ACHN (cell line): ENCODE measurements at places on chromosomes 12 and 14.

GRCh38 chr12:113114447-113115178 is 20.9 kb downstream of the RASAL1 start:
- no peak for DNase-seq

- DNase-seq = no peak
Measured at GRCh38 chr12:85630851-85631250, 205.4 kb downstream of the RASSF9 start.

DNA sequence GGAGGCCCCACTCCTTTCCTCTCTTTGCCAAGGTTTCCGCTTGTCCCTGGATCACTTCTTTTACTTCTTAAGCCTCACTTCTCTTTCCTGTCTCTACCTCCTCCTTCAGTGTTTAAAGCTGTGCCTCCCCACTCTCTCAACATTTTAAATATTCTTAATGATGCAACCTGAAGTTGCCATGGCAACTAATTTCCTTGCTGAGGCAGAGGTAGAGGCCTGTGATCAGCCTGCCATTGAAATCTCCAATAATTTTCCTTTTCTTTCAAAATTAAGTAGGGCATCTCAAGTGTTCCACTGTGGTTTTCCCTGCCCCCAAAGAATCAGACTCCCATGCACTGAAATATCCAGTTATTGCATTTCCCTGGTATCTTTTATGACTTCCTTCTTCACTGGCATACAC is 108.6 kb upstream of the VRK1 start:
- no peak for DNase-seq

DNA sequence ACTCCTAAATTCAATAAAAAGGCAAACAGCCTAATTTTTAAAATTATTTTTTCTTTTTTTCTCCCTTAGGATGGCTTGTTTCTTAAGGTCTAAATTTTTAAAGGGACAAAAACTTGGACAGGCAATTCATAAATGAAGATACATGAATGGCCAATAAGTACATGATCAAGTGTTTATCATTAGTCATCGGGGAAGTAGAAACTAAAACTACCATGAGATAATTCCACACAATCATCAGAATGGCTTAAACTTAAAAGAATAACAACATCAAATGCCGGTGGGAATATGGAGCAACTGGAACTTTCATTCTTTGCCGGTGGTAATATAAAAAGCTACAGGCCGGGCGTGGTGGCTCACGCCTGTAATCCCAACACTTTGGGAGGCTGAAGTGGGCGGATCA is 29.1 kb downstream of the MOK start:
- DNase-seq = no peak

DNA sequence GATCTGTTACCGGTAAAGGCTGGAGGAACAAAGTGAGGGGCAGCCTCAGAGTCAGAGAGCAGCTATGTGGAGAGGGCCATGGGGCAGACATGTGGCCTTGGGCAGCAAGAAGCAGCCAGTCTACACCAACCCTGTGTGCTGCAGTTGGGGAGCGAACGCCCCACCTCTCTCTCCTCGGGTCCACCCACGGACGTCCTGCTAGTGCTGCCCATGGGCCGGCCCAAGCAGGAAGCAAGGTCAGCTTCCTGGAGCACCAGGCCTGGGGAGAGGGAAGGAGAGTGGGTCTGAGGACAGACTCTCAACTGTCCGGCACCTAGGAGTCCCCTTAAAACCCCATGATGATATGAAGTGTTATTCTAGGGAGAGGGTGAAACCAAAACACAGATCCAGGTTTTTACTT is 254.8 kb upstream of the FKBP4 start:
- no peak for DNase-seq

GRCh38 chr14:95659990-95660385 is 26.2 kb upstream of the TCL1B start:
- no peak for DNase-seq

GRCh38 chr14:73744175-73744867 is 30.1 kb upstream of the PNMA1 start:
- DNase-seq = no peak

- DNase-seq = no peak
Measured at GRCh38 chr14:70350078-70350477, 9.4 kb downstream of the COX16 start.

GRCh38 chr12:4555804-4556203 is 6.2 kb upstream of the DYRK4 start:
- no peak for DNase-seq

GRCh38 chr14:30940886-30941285 is 66.5 kb downstream of the COCH start:
- no peak for DNase-seq

DNA sequence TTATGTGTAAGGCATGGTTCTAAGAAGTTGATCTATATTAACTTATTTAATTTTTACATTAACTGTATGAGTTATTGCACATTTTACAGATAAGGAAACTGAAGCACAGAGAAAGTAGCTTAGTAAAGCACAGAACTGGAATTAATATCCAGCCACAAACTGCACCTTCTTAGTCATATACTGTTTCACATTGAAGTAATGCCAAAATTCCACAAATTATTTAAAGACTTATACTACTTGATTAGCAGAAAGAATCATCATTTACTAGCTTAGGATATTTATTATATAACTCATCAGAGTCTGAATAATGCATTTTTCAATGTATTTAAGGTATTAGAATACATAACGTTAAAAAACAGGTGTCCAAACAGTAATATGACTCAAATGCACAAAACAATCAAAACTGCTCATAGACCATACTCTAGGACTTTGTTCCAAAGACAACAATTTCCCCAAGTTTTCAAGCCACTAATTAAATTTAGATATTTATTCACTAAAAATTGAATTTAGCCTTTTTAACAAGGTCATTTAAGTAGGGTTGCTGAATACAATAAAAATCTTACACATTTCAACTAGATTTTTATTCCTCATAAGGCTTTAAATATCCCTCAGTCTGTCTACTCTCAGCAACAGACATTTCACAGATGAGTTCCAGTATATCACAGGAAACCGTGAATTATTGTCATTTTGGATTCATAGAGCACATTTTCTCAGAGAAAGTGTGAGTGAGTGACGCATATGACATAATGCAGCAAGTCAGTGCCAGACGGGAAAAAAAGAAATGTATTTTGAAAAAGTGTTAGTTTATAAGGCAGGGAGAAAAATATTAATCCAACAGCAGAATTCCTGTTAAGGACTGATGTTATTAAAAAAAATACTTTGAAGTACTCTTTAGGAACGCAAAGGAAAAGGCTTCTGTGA is 782.5 kb downstream of the TMTC2 start:
- DNase-seq = no peak

- no peak for DNase-seq
Measured at GRCh38 chr12:70260646-70261045, 17.4 kb downstream of the CNOT2 start.

DNA sequence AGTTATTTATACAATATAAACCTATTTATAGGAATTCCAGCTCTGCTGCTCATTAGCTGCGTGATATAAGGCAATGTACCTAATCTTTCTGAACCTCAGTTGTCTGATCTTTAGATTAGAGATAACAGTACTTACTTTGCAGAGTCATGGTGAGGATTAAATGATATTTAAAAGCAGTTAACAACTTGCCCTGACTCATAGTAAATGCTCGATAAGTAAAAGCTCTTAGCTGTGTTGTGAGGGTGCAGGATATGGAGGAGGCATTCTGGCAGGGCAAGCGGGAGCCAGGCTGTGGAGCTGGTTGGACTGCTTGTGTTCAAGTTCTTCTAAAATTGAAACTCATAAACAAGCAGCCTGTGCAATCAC is 140.0 kb upstream of the PRICKLE1 start:
- no peak for DNase-seq

DNA sequence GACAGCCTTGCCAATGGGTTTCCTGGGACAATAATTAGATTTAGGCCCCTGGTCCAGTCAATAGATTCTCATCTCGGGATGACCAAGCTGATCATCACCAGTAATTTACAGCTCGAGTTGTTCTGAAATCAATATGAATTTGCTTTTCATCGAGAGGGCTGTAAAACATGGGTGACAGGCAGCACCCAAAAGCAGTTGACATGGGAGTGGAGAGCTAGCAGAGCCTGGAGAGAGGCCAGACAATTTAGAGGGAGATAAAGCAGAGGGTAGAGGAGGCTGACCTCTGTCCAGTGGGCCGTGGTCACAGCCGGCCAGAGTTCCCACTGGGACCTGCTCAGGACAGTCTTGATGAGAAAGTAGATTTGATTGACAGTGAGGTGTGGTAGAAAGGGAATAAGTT is 157.3 kb downstream of the ASCL4 start:
- no peak for DNase-seq

- no peak for DNase-seq
Measured at GRCh38 chr14:55094292-55095157, 34.5 kb upstream of the LGALS3 start.

GRCh38 chr14:99424306-99424877 is 56.3 kb downstream of the SETD3 start:
- DNase-seq = no peak

- DNase-seq = no peak
Measured at GRCh38 chr12:20269337-20270067, 98.8 kb upstream of the PDE3A start.

GRCh38 chr12:113041560-113041959 is 15.0 kb upstream of the DTX1 start:
- DNase-seq = no peak

DNA sequence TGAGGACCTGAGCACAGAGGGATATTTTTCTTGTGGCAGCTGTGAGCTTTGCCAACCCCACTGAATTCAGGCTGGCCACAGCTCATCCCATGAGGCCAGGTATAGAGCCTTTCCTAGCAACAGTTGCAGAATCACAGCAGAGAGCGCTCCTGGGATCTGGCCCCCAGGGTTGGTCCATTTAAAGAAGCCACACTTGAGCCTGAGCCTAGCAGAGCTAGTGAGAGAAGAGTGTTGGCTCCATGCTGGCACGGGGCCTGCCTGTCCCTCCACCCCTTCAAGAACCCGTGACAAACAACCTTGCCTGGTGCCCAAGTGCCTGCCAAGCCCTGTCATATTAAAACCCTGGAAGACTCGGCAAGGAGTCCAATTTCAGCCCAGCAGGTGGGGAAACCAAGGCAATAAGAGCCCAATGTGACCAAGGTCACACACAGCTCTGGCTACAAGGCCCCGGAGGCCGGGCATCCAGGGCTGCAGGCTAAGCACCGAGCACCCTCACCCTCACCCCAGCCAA is 91.6 kb downstream of the LRRC74A start:
- DNase-seq = no peak

DNA sequence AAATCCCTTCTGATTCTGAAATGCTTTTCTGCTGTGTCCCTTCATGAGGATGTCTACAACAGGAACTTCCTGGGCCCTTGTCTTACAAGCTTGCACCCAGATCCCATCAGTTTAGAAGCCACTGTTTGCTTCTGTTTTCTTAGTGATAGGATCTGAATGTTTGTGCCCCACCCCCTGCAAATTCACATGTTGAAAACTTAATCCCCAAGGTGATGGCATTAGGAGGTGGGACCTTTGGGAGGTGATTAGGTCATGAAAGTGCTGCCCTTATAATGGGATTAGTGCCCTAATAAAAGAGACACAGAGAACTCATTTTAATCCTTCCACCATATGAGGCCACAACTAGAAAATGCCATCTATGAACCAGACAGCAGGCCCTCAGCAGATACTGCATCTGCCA is 36.0 kb upstream of the GNPNAT1 start:
- DNase-seq = no peak

GRCh38 chr12:85190728-85191127 is 89.3 kb upstream of the ALX1 start:
- DNase-seq = no peak

DNA sequence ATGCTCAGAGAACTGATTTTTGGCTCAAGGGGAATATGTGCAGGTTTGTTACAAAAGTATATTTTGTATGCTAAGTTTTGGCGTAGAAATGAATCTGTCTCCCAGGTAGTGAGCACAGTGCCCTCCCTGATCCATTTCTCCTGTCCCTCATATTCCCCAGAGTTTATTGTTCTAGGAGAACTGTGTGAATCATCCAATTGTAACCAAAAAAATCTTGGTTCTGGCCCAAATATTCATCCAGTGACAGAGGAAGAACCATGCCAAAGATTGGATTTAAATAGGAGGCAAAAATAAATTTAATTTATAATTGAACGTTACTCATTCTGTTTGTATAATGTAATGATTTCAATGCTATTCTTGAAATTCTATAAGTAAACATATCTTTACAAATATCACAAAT is 4.8 kb downstream of the CATSPERB start:
- no peak for DNase-seq

GRCh38 chr14:98456231-98456630 is 815.8 kb downstream of the BCL11B start:
- DNase-seq = no peak
